ENCODE measurements at places on chromosomes 5 and 9. TPM values are rescaled to one million over a fixed set of nuclear protein-coding genes. Genes with fewer than 3 reads are reported as not detected.

DNA sequence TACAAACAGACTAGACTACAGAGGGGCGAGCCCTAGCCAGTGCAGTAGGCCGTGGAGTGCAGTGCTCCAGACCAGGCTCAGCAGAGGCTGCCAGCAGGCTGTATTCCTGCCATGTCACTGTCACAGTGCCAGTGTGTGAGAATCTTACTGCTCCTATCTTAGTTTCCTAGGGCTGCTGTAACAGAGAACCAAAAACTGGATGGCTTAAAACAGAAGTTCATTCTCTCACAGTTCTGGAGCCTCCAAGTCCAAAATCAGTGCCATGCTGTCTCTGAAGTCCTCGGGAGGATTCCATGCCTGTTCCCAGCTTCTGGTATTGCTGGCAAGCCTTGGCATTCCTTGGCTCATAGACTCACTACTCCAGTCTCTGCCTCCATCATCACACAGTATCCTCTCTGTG is 75.0 kb upstream of the SAP30L start:
- H3K4me1 ChIP-seq = peaks cover 44% of the 10 kb centered on the region
- H3K36me3 ChIP-seq = peaks cover 16% of the 10 kb centered on the region

The CANX gene
- total RNA-seq = 826 TPM

DNA sequence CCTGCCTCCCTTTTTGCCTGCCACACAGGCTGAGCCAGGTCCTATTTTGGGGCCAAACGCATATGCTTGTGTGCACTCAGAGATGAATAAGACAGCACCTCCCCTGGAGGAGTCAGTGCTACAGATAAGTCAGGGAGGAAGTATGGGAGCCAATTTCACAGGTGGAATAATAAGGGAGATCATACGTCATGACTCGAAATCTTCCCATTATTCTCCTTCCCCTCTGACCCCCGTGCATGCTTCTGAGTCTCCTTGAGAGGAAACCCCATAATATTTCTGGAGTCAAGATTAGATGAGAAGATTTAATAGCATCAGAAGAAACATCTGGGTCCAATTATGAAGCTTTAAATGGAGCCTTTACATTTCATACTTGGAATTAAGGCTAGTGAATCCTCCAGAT is 15.1 kb upstream of the ZCCHC7 start:
- no peaks in the 10 kb centered on the region for H3K27me3 ChIP-seq

The STPG3 gene
- not detected for total RNA-seq

DNA sequence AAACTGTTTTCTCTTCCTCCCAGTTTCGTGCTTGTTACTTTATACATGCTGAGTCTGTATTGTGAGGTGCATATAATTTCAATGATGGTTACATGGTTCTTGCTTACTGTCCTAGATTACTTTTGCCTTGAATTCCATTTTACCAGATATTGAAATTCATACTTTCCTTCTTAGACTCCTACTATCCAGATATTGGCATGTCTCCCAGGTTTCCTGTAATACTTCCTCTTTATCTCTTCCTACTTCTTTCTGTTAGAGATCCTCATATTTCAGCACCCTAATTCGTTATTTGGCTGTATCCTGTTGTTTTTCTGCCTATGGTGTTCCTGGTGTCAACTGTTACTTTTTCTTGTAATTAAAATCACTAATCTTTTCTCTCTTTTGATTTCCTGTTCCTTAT is 522.1 kb downstream of the CCDC171 start:
- no peak overlapping the region for H3K4me3 ChIP-seq
- no peaks in the 10 kb centered on the region for H3K27me3 ChIP-seq
- no peak for DNase-seq
- H3K4me1 ChIP-seq = no peaks in the 10 kb centered on the region

GRCh38 chr5:109161914-109162683 is 247.7 kb downstream of the PJA2 start:
- no peak overlapping the region for H3K27ac ChIP-seq
- no peaks in the 10 kb centered on the region for H3K4me1 ChIP-seq
- H3K36me3 ChIP-seq = no peaks in the 10 kb centered on the region
- no peak for DNase-seq

- no peak for DNase-seq
- no peaks in the 10 kb centered on the region for H3K27me3 ChIP-seq
These were observed 341.1 kb downstream of the ARL15 start for GRCh38 chr5:53969176-53969730.

DNA sequence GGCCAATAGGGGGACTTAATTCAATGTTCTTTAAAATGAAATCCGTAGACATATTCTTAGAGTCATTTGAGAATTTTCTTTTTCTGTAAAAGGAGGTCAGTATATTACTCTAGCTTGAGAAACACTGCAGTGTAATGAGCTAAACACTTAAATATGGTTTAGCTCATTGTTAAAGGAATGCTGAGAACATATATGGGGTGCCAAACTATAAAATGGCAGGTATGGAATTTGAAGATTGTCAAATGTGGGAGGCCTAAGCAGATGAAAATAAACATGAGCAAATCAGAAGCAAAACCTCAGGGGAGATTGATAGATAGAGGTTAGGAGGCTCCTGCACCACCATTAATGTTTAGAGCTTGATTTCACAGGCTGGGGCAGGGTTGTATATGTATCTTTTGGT is 57.9 kb downstream of the STX17 start:
- DNase-seq = no peak
- no peak overlapping the region for H3K27ac ChIP-seq
- H3K36me3 ChIP-seq = no peaks in the 10 kb centered on the region
- H3K4me1 ChIP-seq = peaks cover 3% of the 10 kb centered on the region
- H3K4me3 ChIP-seq = no peak overlapping the region
- no peaks in the 10 kb centered on the region for H3K27me3 ChIP-seq

DNA sequence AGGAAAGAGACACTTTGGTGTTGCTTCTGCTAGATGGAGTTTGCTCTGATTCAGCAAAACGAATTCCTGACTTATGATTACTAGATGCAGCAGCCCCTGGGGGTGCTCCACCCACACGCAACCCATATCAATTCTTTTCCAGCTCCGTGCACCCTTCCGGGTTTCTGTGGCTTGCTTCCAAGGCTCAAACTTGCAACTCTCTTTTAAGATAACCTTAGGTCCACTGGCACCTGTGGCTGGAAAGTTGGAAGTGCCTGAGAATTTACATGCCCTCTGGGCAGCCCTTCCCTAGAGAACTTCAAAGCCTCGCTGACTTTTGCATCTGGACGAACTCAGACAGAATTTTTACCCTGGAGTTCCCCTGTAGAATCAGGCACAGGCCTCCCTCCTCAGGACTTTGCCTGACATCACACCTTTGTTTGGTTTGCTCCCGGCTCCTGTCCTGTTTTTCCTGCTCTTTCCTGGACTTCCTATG is 224.9 kb downstream of the SNX18 start:
- H3K27me3 ChIP-seq = no peaks in the 10 kb centered on the region
- peaks cover 51% of the 10 kb centered on the region for H3K4me1 ChIP-seq
- peak; percentile 71 for DNase-seq
- no peaks in the 10 kb centered on the region for H3K36me3 ChIP-seq
- H3K27ac ChIP-seq = peak overlapping the region; percentile 92
- no peak overlapping the region for H3K4me3 ChIP-seq

DNA sequence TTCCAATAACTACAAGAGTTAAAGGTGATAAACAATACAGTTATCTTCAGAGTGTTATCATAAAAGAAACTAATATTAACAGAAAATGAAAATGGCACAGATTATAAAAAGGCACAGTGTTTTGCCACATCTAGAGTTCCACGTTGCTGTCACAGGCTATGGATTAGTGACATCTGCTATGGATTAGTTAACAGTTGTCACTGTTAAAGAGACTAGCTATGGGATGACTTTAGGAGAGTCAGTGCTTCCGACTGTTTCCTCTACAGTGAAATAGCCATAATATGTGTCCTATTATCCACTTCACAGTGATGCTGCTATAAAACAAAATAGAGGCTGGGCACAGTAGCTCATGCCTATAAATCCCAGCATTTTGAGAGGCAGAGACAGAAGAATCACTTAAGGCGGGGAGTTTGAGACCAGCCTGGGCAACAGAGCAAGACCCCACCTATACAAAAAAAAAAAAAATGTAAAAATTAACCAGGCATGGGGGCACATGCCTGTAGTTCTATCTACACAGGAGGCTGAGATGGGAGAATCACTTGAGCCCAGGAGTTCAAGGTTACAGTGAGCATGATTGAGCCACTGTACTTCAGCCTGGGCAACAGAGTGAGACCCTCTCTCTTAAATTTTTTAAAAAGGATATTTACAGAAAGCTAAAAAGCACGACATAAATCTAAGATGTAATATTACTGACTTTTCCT is 19.7 kb downstream of the MAPKAP1 start:
- 0 out of 2 replicates have a peak, but pooled peaks cover 8% of the 10 kb centered on the region for H3K36me3 ChIP-seq
- H3K4me1 ChIP-seq = no peaks in the 10 kb centered on the region
- no peak overlapping the region for H3K27ac ChIP-seq
- no peaks in the 10 kb centered on the region for H3K27me3 ChIP-seq
- DNase-seq = no peak
- H3K4me3 ChIP-seq = no peak overlapping the region

The ADAMTS19 gene
- total RNA-seq = not detected

The CBY3 gene
- not detected for total RNA-seq

The ANKDD1B gene
- total RNA-seq = not detected

- H3K27me3 ChIP-seq = no peaks in the 10 kb centered on the region
- no peak overlapping the region for H3K27ac ChIP-seq
- no peaks in the 10 kb centered on the region for H3K36me3 ChIP-seq
- H3K4me1 ChIP-seq = no peaks in the 10 kb centered on the region
These were observed 337.1 kb upstream of the PANK3 start for GRCh38 chr5:168916266-168916665.

GRCh38 chr5:109681763-109682162 is 8.0 kb upstream of the MAN2A1 start:
- H3K36me3 ChIP-seq = no peaks in the 10 kb centered on the region
- H3K4me1 ChIP-seq = peaks cover 36% of the 10 kb centered on the region
- H3K4me3 ChIP-seq = no peak overlapping the region
- DNase-seq = no peak

GRCh38 chr5:144328494-144328893 is 157.8 kb downstream of the KCTD16 start:
- H3K27me3 ChIP-seq = 0 out of 2 replicates have a peak, but pooled peaks cover 3% of the 10 kb centered on the region
- no peaks in the 10 kb centered on the region for H3K4me1 ChIP-seq
- no peak overlapping the region for H3K27ac ChIP-seq
- no peaks in the 10 kb centered on the region for H3K36me3 ChIP-seq

DNA sequence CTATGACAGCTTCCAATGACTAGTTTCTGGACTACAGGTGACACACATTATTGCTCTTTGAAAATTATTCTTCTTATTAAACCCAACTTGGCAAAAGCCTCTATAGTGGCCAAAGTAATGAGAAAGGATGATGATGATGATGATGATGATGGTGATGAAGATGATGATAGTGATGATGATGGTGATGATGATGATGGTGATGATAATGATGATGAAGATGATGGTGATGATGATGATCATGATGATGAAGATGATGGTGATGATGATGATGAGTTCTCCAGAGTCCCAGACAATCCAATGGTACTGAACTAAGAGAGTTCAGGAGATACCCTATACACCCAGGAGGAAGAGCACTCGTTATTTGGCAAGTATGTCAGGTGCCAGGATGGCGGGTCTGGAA is 739.4 kb downstream of the IRX1 start:
- H3K4me1 ChIP-seq = no peaks in the 10 kb centered on the region
- DNase-seq = no peak

- no peaks in the 10 kb centered on the region for H3K4me1 ChIP-seq
- no peaks in the 10 kb centered on the region for H3K27me3 ChIP-seq
- no peaks in the 10 kb centered on the region for H3K36me3 ChIP-seq
- no peak for DNase-seq
- no peak overlapping the region for H3K27ac ChIP-seq
These were observed 1.6 kb downstream of the HTR1A start for GRCh38 chr5:63960646-63961045.

DNA sequence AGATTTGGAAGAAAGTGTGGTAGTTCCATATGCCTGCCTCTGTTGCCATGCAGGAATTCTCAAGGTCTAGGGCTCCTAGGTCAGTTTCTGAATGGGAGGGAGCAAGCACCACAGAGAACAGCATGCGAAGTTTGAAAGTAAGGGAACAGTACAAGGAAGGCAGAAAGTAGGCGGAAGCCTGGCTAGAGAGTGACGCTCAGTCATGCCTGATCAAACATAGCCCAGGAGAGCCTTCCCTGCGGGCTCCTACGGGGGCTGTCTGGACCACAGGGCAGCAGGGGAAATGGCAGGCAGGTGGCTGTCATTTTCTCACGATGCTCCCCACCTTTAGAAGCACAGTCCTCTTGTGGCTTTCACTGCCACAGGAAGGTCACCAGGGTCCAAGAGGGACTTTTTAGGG is 12.8 kb upstream of the STC2 start:
- H3K4me3 ChIP-seq = no peak overlapping the region
- no peaks in the 10 kb centered on the region for H3K4me1 ChIP-seq
- no peak overlapping the region for H3K27ac ChIP-seq
- DNase-seq = no peak
- H3K36me3 ChIP-seq = no peaks in the 10 kb centered on the region
- H3K27me3 ChIP-seq = no peaks in the 10 kb centered on the region

The C5orf58 gene
- not detected for total RNA-seq

DNA sequence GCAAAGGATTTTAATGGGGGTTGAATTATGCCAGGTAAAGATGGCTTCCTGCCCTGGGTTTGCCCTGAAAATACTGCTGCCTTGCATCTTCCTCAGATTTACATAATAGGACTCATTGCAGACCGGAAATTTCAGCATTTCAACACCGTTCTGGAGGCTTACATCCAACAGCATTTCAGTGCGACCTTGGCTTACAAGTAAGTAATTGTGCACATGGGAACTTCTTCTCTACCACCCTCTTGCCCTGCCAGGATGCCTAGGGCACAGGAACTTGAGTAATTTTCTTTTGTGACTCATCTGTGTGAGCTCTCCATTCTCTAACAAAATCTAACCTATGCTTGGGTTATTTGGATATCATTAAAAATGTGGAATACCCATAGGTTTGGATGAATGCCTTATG is 80.2 kb downstream of the DOCK2 start:
- peaks cover 27% of the 10 kb centered on the region for H3K4me1 ChIP-seq
- no peaks in the 10 kb centered on the region for H3K27me3 ChIP-seq
- no peak for DNase-seq
- no peaks in the 10 kb centered on the region for H3K36me3 ChIP-seq

The ADAMTS2 gene
- total RNA-seq = 4.9 TPM

DNA sequence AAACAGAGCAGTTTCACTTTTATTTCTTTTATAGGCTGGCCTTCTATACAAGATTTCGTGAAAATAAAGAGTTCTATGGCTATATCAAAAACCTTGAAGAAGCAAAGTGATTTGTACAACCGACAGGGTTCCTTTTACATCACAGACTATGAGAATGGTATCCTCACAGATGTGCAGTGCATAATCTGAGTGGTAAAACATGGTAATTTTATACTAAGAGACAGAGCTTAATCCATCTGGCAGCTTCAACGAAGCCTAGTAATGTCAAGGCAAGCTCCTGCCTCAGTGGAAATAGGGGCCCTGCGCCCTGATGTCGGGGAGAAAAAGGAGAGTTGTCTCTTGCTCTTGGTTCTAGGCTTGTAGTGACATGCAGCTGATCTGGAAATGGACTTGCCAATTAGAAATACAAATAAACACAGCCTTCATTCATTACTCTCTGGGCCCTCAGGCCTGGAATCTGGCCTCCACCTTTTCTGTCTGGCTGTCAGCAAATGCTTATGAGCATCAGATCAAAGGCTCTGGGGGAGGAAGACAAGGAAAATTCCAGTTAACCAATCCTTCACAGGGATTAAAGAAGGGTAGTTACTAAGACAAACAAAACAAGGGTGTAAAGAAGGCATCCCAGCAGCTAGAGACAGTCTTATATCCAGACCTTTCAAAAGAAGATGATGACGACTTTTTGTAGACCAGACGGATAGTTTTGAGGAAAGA is 33.6 kb upstream of the TRIM32 start:
- DNase-seq = no peak
- no peaks in the 10 kb centered on the region for H3K27me3 ChIP-seq
- H3K4me3 ChIP-seq = no peak overlapping the region
- no peaks in the 10 kb centered on the region for H3K4me1 ChIP-seq
